ENCODE measurements at places on chromosomes 6 and 20.

- DNase-seq, result no peak
Measured at GRCh38 chr6:38509713-38510112, 130.0 kb downstream of the BTBD9 start.

GRCh38 chr6:155436981-155437749, 18.5 kb downstream of the NOX3 start:
- no peak for DNase-seq

GRCh38 chr6:149060985-149061760, 256.3 kb upstream of the TAB2 start:
- DNase-seq, result peak; percentile 23

- no peak for DNase-seq
Measured at GRCh38 chr20:60258255-60258863, 300.1 kb downstream of the CDH26 start.

DNA sequence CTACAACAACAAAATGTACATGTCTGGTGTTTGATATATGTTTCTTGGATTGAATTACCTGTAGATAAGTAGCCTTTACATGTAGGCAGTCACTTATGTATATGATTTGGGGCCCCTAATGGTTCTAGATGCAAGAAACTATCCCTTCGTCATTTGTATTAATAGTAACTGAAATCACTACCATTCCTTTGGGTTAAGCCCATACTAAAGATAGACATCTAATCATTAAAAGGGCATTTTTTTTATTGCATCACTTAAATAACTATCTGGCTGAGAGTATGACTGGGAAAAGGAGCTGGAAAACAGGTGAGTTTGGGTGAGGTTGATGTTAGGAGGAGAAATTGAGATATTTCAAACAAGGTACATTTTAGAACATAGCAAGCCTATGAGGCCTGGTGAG, 213.5 kb upstream of the PLN start:
- DNase-seq, result no peak

GRCh38 chr20:49937027-49937929, 1.1 kb downstream of the RNF114 start:
- no peak for DNase-seq

DNA sequence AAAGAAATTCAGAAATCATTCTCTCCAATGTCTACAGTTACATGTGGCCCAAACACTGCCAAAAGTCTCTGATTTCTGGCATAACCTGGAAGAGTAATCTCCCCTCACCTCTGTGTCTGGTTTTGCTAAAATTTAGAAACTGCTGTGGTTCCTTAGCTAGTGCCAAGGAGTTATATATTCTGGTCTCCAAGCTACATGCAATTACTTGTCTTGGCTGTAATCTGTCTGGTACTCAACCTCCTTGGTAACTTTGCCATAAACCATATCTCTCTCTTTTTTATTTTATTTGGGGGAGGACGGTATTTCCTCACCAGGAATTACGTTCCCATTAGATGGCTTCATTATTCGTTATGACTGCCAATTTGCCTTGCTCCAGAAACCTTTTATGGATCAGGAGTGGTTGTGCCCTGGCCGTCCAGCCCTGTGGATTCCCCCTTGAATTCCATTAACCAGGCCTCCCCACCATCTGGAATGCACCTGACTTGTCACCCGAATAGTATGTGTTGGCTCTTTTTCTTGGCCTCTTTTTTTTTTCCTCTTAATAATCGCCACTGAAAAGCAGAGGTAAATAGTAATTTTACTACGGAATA, 400.0 kb downstream of the CD83 start:
- no peak for DNase-seq

DNA sequence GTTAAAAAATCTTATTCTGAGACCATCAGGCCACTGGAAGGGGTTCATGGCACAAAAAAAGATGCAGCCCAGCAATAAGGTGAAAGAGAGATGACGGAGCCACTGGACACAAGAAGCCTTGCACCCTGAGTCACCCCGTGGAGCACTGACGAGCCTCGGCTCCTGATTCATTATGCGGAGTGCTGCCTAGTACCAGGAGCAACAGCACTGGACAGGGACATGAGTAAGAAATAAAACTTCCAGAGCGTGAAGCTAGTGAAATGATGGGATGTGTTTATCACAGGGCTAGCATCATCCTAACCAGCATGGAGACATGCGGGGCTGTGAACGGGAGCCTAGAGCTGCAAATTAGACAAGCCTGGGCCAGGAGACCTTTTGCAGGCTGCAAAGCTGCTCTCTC, 53.3 kb downstream of the RNASET2 start:
- no peak for DNase-seq

GRCh38 chr6:134094441-134094840, 42.0 kb upstream of the SLC2A12 start:
- DNase-seq, result no peak

DNA sequence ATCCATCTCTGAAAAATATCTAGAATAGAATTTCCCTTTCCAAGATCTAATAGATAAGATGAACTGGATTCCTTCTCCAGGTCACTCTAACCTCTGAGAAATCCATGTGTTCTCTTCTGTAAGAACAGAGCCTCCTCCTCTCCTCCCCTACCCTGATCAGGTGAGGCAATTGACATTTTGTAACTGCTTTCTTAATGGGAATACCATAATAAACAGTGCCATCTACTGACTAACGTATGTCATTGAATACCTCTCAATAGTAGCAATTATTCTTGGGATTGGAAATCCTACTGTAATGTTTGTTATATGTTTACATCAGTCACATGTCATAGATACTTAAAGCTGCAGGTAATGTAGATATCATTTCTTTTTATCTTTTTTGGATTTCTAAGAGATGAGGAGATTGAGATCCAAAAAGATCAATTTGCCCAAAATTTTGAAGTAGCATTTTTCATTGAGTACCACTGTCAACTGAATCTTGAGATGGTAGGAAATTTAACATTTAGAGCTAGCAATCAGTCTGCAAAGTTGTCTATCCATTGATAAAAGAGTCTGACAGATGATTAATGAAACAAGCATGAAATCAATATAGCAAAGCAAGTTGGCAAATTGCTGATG, 365.8 kb upstream of the HSF2 start:
- DNase-seq, result peak; percentile 46

DNA sequence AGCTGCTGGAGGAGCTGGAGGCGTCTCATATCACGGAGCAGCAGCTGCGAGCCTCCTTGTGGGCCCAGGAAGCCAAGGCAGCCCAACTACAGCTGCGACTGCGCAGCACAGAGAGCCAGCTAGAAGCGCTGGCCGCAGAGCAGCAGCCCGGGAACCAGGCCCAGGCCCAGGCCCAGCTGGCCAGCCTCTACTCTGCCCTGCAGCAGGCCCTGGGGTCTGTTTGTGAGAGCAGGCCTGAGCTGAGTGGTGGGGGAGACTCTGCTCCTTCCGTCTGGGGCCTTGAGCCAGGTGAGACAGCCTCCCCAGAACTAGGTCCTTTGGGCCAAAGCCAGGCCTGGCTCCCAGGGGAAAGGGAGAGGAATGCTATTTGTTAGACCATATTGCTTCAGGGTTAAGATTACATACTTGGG, 31.7 kb downstream of the C20orf173 start:
- no peak for DNase-seq

DNA sequence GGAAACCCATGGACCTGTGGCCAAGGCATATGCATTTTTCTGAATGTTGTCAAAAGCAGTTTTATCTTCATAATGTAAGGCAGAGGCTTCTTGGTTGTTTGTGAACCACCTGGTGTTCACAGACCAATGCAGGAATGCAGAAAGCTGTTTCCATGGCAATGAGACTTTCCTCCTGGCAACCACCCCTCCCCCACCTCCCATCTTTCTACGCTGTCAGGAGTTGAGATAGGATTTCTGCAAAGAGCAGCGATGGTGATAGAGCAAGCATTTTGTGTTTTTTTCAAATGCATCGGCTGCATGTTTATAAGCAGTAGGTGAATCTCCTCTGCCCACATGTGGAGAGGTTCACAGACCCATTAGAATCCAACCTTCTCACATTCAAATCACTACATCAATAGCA, 114.1 kb upstream of the SMLR1 start:
- no peak for DNase-seq

DNA sequence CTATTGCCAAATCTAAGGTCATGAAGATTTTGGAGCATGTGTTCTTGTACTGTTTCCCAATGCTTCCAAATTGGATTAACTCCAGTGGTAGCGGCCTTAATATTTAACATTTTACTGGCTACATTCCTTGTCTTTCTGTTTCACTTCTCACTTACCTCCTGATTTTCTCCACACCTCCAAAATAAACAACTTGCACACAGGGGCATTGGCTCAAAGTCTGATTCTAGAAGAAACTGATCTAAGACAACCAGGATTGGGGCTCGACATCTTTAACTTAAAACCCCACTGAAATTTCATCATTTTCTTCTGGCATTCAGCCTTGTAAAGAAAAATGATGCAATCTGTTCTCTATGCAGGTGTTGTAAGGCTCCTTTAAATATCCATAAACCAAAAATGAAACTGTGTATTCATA, 557.9 kb upstream of the ID4 start:
- DNase-seq, result no peak

DNA sequence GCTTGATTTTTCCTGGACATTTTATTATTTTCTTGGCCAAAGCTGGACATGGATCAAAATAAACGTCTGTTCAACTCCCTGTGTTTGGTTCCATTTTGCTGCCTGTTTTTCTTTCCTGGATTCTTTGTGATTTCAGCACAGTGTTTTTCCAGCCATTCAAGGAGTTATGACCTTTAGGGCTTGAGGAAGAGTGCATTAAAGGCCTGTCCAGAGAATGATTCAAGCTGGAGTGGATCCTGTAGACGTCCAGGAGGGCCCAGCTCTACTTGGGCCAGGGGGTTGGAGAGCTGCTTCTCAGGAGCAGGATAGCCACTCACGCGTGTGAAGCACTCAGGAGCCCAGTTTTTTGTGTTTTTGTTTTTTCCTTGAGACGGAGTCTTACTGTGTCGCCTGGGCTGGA, 56.5 kb upstream of the IER3 start:
- DNase-seq, result no peak

- DNase-seq, result no peak
Measured at GRCh38 chr6:42227173-42227850, 9.7 kb upstream of the MRPS10 start.

DNA sequence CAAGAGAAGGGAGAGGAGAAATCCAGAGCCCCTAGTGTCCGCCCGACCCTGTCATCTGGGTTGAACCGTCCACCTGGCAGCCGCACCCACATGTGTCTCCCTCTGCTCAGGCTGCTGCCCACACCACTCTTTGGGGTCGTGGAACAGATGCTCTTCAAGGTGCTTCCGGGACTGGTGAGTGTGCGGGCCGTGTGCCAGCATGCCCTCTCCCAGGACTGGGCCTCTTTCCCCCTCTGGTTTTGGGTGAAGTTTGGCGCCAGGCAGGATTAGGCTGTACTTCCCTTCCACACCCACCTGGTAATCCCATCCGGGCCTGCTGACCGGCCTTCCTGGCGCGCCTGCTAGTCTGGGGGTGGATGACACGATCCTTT, 7.9 kb downstream of the BPIFB3 start:
- DNase-seq, result no peak

DNA sequence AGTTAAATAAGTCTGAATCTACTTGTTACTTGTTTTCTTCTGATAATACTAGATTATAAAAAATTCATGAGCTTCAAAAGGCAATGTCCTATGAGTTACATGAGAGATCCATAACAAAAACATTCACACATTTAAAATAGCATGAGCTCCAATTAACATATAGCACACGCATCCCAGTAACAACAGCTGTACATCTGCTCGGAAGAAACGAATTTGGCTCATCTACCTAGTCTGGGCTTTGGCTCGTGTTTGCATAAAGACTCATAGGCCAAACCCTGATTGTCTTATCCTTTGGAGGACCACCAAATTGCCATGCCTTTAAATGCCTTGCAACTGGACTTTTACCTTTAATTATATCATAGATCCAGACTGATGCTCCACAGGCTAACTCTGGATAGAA, 259.7 kb upstream of the CHD6 start:
- DNase-seq, result no peak

Data from HuH-7 (cell line).